NCI-H2081 treated with DMSO at 0.1 percent for 48 hours (cell line): ENCODE measurements at places on chromosomes 7 and 10.

DNA sequence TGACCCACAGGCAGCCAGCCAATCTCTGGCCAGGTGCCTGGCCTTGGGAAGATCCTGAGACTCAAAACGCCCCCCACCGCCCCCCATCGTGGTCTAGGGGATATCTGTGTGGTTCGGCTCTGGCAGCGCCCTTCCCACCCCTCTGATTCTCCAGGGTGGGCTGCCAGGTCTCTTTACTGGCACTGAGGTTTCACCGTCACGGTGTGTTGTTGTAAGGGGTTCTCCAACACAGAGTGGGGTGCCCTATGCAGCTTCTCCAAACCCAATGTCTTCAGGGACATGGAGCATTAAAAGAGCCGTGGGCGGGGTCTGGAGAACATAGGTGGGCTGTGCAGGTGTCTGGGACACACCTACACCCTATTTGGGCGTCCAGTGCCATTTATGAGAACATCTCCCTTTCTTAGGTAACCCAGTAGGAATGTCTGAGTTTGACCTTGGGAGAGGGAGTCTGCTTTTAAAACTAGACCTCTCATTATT lies 1.5 kb downstream of the MAFK start:
- DNase-seq = no peak

DNA sequence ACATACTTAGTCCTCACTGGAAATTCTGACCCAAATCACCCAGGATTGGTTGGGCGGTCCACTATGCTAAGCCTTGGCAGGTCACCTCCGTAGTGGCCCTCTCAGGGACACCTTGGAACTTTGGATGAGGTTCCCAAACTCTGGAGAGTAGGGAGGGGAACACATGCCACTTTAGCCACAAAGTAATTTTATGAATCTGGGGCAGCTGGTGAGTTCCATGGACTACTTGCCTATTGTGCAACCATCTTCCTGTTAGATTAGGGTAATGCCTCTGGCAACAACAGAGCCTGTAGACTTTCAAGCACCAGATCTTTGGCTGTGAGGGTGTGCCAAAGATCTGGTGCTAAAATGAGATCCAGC lies 77.7 kb downstream of the ITGB8 start:
- no peak for DNase-seq

DNA sequence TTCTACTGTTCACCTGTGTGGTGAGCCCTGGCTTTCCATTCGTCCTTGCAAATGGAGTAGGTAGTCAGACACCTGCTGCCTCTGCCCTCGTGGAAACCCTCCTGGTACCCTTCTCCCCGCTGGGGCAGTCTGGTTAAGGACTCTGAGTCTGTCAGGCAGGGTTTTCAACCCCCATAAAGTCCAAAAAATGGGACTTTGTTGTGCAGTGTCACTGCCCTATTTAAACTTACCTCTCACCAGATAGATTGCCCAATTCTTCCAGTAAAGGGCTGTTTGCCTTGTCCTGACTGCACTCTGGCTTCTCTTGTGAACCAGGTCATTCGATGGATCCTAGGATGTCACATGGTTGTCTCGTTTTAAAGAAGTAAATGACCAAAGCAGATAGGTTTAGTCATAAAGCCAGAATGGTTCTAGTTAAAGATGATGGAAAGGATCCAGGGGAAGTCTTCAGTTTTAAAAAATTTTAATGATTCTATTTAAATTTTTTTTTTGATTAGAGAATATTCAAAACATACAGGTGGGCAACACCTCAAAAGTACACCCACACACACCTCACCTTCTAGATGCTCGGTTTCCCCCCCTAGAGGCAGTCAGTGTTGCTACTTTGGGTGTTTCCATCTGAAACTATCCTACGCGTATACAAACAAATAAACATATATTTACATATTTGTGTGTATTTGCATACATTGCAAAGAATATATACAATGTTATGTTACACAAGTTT lies 22.0 kb downstream of the TMEM176B start:
- DNase-seq = no peak

DNA sequence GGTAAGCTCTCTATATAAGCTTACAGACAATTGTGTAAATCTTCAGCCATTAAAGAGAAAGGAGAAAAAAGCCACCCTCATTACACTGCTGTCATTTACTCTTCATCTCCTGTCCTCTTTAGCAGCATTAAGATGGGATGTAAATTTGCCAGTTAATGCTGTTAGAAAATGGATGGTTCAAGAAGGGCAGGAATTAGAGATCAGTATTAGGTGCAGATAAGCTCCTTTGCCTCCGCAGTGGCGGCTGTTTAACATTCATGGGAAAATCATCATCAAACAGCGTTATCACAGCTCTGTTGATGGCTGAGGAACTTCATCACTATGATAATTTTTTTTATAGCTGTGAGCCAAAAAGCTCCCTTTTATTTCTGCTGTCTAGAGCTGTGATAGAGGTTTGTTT lies 61.8 kb upstream of the FAM204A start:
- DNase-seq = no peak

GRCh38 chr10:33257439-33258080 lies 76.9 kb downstream of the NRP1 start:
- DNase-seq = no peak

DNA sequence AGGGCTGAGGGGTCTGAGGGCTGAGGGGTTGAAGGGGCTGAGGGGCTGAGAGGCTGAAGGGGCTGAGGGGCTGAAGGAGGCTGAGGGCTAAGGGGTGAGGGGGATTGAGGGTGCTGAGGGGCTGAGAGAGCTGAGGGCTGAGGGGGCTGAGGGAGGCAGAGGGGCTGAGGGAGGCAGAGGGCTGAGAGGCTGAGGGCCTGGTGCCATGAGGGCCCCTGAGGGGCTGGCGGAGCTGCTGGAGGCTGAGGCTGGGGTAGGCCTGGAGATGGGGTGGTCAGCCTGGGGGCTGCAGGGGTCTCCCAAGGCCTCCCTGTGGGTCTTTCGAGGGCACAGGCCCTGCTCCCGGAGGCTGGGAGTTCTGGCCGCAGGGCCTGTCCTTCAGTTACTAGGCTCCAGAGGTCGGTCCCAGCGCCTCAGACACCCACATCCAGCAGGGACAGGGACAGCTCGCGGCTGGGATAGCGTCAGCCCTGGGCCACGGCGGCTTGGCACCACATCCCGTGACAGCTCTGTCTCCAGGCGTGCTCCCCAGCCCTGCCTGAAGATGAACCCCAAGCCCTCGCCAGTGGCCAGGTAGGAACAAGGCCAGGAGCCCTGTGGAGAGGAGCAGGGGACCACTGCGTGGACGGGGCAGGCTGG lies 16.9 kb downstream of the MYO1G start:
- DNase-seq = no peak

- DNase-seq = no peak
Measured at GRCh38 chr10:72742797-72743196, 50.9 kb downstream of the MCU start.

DNA sequence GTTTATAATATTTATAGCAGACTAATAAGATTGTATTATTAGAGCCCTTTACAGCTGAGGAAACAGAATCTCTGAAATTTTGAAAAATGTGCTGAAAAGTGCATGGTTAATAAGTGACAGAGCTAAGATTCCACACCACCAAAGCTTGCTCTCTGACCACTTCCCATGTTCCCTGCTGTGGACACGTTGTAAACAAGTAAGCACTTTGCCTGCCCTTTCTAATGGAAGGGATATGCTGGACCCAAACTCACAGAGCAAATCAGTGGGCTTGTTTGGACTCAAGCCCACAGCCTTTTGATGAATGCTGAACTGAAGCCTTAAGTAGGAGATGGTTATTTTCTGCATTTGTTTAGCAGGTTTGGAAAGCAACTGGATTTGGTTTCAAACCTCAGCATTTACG lies 214.0 kb upstream of the TMEM72 start:
- DNase-seq = no peak

- DNase-seq = no peak
Measured at GRCh38 chr10:109956454-109957091, 33.3 kb upstream of the XPNPEP1 start.

DNA sequence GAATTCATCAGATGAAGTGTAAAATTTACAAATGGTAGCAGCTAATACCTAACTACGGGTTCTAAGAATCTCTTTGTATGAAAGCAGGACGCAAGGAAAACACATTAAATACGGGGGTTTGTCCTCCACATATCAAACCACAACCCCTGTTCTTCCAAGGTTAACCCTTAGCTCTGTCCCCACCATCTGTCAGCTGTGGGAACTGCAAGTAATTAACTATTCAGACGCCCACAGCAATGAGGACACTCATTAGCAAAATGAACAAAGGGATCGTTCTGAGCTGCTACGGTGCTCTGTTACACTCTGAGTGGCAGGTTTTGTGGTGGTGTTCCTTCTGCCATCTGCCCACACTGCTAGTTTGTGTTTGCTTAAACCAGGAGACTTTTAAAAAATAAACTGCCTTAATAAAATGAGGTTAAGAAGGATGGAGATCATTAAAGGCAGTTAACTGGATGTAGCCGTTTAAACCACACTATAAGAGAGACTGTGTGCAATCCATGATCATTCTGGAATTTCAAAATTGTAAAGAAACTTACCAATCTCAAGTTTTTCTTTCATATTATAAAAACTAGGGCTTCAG lies 51.4 kb downstream of the C10orf67 start:
- DNase-seq = peak; percentile 1

GRCh38 chr10:98655492-98655891 lies 208.8 kb upstream of the HPS1 start:
- no peak for DNase-seq

DNA sequence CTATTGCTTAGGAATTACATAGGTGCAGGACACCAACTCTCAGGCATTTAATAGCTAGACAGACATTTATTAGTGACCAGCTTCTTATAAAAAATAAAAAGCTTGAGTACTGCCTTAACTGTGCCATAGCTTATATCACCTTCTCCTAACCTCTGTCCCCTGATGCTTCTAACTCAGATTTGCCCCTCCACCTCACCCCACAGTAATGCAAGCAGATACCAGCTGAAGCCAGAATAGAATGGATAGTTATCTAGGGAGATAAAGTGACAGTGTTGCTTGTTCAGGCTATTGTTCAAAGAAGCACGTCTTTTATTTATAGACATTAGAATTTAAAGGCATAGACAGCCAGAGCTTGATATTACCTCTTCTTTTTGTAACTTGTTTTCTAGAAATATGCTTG lies 99.6 kb upstream of the GLCCI1 start:
- DNase-seq = no peak

DNA sequence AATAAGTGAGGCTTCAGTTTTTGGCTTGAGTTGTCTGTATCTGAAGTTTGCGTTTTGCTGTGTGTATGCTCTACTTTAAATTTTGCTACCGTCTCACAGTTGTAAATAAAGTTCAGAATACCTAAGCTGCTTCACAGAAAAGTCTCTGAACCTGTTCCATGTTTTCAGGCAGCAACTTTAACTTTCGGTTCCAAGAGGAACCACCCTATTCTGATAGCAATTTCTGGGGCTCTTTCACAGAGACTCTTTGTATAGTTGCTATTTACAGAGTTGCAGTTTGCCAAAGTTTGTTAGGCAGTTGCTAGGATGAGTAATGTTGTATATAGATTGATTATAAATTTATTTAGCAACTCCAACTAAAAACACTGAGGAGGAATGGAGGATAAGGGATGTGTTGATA lies 5.7 kb downstream of the FAM221A start:
- no peak for DNase-seq

DNA sequence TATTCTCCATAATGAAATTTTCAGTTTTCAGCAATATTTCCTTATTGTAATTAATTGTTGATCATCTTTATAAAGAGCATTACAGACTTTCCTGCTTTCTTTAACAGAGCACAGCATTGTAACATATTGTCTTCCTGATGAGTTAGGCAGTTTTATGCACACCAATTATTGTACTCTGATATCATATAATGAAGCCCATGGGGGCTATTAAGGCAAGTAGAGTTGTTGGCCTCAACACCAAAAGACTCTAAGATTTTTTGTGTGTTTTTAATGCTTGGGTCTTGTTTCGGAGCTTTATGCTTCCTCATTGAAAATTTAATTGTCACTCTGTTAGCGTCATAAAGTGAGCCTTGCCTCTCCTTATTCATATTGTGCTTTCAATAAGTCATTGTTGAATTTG lies 49.2 kb upstream of the ARID5B start:
- DNase-seq = no peak

DNA sequence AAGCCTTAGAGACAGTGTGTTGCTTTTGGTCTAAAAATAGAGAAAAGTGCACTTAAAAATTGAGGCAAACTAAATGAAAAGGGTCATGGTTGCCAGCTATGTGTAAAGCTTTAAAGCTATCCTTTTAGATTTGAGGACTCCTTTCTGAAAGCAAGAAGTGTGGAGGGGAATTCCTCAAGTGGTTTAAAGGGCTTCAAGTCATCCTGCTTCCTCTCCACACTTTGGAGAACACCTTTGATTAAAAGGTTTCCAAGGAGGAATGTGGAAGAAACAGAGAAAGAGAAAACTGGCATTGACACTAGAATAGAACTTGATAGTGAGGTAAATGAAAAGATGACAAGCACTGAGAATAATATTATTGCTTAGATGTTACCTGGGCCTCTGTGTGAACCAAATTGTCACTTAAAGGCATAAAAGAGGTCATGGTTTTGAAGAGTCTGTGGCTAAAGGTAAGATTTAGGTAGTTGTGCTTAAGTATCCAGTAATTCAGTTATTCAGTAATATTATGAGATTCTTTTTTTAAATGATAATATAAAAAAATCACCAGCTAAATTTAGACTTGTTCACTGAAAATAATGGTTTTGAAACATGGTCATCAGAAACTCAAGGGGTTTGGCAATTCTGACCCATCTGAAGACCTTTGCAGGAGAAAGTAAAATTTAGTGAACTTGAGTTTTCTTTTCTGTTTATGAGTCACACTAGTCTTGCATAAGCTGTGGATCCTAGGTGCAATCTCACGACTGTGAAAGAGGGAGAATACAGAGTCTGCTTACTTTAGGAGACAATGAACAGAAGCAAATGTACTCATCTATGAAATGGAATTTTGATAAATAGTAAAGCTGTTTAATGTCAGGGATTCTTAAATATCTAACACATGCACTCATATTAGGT lies 466.0 kb downstream of the KIF20B start:
- no peak for DNase-seq

DNA sequence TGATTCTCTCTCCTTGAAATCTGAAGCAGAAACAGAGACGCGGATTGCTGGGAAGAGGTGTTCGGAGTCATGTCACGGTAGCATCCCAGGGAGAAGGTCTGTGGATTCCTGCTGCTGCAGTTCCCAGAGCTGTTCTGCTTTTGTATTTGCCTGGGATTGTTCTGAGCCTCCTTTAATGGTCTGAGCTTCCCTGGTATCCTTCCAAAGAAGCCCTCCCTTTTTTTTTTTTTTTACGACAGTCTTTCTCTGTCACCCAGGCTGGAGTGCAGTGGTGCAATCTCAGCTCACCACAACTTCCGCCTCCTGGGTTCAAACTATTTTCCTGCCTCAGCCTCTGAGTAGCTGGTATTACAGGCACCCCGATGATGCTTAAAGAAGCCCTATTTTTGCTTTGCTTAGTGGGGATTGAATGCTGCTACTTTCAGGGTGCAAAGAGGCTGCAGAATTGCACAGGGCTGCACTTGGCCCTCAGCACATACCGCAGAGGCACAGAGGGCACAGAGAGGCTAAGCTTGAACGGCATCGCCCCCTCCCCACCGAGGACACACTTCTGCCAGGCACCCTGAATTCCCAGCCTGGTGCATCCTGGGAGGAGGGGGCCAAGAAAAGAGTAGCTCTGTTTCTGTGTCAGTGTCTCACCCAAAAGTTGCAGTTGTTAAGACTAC lies 208.6 kb upstream of the GALNT17 start:
- no peak for DNase-seq

- no peak for DNase-seq
Measured at GRCh38 chr7:138208864-138209263, 132.6 kb downstream of the AKR1D1 start.

- no peak for DNase-seq
Measured at GRCh38 chr7:20597339-20597738, 18.1 kb upstream of the ABCB5 start.

GRCh38 chr7:139618482-139619366 lies 95.2 kb downstream of the CLEC2L start:
- DNase-seq = no peak
